ENCODE measurements at places on chromosomes 11 and 22.

GRCh38 chr11:57230316-57230715, 6.7 kb downstream of the APLNR start:
- no peak for DNase-seq

GRCh38 chr11:826227-826621, 1.5 kb upstream of the CRACR2B start:
- no peak for DNase-seq

DNA sequence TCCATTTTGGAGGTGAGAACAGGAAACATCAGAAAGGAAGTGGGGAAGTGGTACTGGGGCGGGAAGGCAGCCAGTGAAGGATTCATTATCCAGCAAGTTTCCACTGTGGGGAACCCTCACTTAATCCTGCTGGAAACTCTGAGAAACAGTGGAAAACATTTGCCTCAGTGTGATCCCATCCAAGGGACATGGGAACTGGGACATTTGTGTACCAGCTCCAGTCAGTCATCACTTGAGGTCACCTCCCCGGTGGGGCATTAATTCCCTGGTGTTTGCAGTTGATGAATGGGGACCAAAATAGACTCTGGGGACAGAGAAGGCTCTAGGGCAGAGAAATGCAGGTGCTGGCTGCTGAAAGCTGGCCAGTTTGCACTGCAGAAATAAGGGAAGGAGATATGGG, 599.9 kb downstream of the BUD13 start:
- no peak for DNase-seq

DNA sequence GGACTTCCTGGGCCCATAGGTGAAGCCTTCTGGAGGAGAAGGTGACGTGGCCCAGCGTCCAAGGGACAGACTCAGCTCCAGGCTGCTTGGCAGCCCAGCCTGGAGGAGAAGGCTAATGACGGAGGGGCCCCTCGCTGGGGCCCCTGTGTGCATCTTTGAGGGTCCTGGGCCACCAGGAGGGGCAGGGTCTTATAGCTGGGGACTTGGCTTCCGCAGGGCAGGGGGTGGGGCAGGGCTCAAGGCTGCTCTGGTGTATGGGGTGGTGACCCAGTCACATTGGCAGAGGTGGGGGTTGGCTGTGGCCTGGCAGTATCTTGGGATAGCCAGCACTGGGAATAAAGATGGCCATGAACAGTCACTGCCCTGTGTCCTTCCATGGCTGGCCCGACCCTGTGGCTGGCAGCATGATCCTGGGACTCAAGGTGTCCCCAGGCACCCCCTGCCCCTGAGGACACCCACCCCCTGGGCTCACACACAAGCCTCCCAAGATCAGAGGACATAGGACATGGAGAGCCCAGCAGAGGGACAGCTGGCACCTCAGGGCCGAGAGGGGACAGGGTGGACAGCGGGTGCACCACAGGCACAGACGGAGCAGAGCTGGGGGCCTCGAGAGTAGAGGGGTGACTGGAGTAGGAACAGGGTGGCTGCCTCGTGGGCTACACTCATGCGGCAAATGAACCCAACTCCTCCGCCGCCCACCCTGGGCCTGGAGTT, 10.1 kb downstream of the SIGIRR start:
- DNase-seq, result no peak

- no peak for DNase-seq
Observed at GRCh38 chr11:91859666-91860065, 365.0 kb upstream of the FAT3 start.
